Effector memory CD4-positive, alpha-beta T cell (primary cell): ENCODE measurements at places on chromosomes 6 and 20.

DNA sequence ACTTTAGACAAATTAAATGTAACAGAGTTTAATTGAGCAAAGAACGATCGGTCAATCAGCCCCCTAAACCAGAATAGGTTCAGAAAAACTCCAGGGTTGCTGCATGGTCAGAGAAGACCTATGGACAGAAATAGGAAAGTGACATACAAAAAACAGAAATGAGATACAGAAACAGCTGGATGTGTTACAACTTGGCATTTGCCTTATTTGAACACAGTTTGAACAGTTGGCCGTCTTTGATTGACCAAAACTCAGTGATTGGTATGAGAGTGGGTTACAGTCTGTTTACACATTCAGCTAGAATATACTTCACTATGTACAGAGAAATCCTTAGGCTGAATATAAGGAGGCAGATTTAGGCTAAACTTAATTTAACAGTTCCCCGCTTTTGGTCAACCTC, 19.9 kb downstream of the SRSF6 start:
- no peak for DNase-seq

DNA sequence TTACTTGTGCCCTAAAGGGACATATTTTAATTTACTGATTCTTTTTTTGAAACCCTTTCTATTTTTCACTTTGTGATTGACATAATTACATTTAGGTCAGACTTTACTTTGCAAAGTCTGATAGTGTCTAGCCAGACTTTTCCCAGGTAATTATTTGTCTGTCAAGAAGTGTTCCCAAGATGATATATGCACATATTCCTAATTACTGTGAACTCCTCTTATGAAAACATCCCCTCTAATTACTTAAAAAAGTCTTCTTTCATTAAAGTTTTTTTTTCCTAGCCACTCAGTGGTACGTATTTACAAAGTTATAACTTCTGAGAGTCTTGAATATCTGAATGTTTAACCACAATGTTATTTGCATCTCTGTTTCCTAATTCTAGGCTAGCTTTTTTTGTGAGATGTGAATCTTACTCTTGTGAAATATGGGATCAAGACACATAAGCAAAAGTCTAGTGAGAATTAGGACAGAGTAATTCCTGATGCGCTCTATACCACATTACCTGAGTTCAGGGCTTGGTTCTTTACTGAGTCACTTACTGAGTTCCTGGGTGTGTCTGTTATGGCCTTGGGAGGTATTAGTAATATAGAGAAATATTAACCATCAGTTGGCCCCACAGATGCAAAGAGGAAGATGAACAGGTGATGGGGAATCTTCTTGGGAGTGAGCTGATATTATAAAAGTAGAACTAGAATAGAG, 27.9 kb downstream of the FAM83B start:
- DNase-seq: no peak

DNA sequence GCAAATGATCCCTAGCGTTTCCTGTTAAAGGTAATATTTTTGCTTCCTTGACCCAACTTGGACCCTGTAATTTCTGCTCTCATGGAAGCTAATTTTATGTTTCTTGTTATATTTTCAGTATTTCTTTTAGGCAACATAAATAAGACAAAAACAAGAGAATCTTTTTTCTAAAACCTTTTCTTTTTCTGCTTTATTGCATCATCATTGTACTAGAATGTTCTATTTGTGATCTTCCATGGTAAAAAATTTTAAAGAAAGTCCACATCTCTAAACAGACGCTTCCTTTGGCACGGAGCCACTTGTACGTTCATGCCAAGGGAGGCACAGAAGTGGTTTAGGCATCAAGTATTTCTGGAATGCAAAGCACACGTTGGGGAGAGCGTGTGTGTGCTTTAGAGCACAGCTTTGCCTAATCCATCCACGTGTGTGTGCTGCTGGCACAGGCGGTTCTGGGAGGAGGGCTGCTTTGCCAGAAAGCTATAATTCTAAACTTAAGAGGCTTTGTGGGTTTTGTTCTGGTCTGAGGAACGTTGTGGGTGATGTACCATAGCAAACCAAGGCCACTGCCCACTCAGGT, 98.3 kb downstream of the SASH1 start:
- no peak for DNase-seq

- DNase-seq: no peak
Measured at GRCh38 chr6:158047563-158048323, 66.1 kb downstream of the SYNJ2 start.
